ENCODE measurements at places on chromosomes 5 and 9.

GRCh38 chr5:113128082-113128481 lies 151.5 kb downstream of the DCP2 start:
- DNase-seq = no peak

DNA sequence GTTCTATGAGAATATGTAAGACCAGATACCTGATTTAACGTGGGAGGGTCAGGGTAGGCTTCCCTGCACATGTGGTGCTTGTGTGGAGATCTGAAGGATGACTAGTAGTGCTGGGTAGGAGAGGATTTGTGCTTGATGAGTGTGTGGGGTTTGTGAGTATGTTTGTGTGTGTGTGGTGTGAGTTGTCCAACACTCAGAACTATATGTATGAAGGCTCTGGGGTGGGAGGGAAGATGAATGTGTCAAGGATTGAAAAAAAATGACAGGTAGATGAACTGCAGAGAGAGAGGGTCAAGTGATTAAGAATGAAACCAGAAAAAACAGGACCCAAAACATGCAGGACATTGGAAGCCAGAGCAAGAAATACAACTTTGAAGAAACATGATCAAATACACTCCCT lies 154.6 kb upstream of the NR3C1 start:
- DNase-seq = no peak

DNA sequence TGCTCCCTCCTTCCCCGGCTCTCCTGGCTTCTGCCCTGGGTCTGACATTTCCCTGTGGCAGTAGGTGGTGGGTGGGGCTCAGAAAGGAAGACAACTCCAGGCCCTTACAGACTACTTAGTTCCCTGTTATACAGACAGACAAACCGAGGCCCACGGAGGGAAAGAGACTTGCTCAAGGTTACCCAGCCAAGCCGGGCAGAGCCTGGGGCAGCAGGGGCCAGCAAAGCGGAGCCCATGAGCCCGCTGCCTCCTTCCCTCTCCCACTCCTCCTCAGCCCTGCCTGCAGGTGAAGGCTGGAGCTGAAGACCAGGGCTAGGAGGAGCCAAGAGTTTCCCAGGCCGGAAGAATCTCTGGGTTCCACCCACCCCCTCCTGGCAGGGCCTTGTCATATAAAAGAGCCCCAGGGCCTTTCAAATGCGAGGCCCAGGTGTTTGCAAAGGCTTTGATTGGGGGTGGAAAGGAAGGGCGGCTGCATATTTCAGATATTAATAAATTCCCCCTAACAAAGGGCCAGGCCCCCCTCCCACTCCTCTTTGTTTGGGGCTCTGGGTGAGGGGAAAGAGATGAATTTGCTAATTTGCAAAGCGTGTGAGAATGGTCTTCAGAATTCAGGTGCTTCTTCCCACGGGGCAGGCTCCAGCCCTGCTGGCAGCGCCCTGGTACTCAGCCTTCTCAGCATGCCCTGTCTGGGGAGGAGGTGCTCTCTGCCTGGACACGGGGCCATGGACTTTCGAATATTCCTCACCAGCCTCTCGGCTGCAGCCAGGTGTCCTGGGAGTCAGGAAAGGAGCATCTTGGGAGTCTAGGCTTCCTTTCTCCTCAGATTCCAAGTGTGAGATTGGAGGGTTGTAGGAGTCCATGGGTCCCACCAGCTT lies 21.5 kb downstream of the SLC6A7 start:
- DNase-seq = no peak

DNA sequence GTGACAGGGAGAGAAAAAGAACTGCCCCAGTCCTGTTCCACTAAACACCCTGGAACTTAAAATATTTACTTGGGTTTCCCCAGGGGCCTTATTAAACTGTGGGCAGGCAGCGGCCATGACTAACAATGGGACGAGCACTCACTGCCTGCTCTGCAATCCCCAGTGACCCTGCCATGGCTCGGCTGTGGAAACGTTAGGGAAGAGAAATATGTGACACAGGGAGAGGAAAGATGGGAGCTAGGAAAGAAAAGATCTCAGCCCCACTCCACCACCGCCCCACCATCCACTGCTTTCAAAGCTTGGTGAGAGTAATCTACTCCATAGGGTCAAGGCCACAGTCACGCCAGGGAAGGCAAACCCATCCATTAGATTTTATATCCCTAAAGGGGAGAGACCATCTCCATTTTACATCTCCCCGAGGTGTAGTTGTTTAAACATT lies 117.6 kb downstream of the EFNA5 start:
- no peak for DNase-seq

GRCh38 chr9:15509931-15510788 lies 610 bp downstream of the PSIP1 start:
- DNase-seq = no peak

DNA sequence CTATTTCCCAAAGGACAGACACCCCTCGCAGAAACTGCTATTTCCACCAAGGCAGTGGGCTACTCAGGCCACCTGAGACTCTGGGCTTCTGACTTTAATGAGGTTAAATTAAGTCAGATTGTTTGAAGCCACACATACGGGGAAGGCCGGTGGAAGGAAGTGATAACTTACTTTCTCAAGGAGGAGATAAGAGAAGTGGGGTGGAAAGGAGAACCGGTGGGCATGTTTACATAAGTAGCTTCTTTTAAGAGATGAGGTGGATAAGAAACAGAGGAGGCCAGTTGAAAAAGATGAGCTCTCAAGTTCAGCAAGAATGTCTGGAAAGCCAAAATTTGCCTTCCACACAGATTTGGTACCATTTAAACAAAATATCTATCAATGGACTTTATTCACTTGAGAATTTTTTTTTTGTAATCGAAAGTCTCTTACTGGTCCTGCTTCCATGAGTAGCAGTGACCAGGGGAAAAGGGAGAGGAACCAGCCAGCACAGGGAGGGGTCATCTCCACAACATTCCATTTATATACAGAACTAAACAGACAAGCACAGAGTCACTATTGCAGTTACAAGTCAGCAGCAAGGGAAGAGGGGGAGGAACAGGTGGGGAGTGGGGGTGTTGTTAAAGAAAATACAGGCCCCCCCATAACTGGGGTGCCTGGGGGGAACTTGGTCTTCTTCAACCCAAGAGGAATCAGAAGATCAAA lies 20.0 kb downstream of the CCDC125 start:
- peak; percentile 10 for DNase-seq

- no peak for DNase-seq
Observed at GRCh38 chr5:128007939-128008338, 75.6 kb upstream of the SLC12A2 start.

DNA sequence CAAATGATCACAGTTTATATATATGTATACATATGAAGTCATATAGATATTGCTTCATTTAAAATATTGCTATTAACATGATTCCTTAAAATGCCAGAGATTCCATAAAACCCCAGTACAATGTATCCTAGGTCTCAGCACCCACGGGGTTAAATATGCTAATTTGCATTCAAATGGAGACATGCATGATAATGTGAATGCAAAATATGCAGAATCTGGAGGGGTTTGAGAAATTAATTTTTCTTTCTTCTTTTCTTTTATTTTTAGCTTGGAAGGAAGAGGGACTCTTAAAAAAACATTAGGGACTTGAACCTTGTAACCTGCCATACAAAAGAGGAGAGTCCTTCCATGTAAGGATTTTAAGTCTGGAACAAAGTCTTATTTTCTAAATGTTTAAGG lies 211.9 kb downstream of the MEF2C start:
- no peak for DNase-seq

DNA sequence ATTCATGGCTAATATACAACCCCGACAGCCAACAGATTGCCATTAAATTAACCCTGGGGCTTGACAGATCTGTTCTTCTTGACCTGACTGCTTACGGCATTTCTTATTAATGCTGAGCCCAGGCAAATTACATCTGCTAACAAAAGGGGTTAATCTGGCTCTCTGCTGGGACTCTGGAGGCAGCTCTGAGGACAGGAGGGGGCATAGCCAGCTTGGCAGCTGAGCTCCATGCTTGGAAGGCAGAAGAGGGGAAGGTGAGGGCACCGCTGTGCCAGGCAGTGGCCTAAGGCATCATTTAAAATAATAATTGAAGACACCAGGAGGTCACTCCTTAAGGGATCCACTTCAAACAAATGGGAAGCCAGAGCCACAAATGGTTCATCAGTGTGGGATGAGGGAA lies 126.0 kb upstream of the GPR151 start:
- no peak for DNase-seq

DNA sequence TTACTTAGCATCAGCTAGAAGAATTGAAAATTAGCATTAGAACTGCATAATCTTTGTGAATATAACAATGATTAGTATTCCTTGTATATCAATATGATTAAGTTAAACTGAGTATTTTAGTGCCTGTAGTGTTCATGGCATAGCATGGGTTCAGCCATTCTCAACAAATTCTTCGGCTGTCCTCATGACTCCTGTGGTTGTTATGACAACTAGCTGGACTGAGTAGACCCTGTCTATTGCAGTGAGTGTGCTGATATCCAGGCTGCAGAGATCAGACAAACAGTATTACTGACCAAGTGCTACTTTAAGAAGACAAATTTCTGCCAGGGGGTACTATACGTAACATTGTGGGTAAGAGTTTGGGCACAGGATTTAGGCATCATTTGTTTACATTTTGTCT lies 125.9 kb downstream of the NUDT12 start:
- no peak for DNase-seq

Data from HL-60 (cell line).